Lower lobe of right lung (tissue), 2 donors: ENCODE measurements at places on chromosomes 7 and 10. TPM values are rescaled to one million over a fixed set of nuclear protein-coding genes. Genes with fewer than 3 reads are reported as not detected.

DNA sequence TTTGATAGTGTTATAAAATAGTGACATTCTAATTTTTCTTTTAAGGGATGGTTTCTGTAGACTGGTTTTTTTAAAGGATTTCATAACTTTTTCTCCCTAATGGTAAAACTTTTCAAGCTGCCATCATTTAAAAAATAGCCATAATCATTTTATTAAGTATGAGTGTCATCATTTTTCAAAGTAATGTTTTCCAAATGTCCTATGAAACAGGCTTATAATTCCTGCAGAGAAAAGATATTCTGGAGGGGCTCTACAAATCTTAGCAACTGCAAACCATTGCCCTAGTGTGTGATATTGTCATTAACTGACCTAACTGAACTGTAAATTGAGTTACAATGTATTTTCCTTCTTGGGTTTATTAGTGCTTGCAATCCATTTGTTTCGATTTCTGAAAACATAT, 226.0 kb downstream of the BBS9 start:
- no peak overlapping the region for H3K4me3 ChIP-seq
- H3K36me3 ChIP-seq: no peaks in the 10 kb centered on the region
- no peak overlapping the region for H3K27ac ChIP-seq

Gene CYP3A5
- 15.5 TPM for total RNA-seq

Gene GNGT1
- total RNA-seq: not detected

GRCh38 chr10:3239066-3239919, 66.7 kb upstream of the PITRM1 start:
- H3K36me3 ChIP-seq: no peaks in the 10 kb centered on the region
- H3K4me1 ChIP-seq: peaks cover 12% of the 10 kb centered on the region
- peak overlapping the region; percentile 6 for H3K4me3 ChIP-seq
- H3K27ac ChIP-seq: peak overlapping the region; percentile 11
- H3K27me3 ChIP-seq: no peaks in the 10 kb centered on the region
- peak; percentile 79 for DNase-seq

Gene SEMA3A
- total RNA-seq: 9.7 TPM

DNA sequence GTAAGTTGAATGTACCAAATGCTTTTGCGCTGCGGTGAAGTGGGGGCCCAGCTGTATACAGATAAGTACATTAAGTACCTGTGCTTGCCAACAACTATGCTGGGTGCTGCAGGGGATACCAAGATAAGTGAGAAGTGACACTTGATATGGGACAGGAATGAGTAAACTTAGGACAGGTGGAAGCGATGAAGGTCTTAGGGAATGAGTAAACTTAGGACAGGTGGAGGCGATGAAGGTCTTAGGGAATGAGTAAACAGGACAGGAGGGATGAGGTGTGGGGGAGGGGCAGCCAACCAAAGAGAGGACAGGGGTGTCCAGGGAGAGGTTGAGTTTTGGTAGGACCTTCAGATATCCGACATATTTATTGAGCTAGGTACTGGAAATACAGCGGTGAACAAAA, 1.4 kb downstream of the MDH2 start:
- peak overlapping the region; percentile 99 for H3K4me3 ChIP-seq
- peaks cover 14% of the 10 kb centered on the region for H3K4me1 ChIP-seq
- H3K36me3 ChIP-seq: peaks cover 14% of the 10 kb centered on the region
- DNase-seq: no peak
- no peaks in the 10 kb centered on the region for H3K27me3 ChIP-seq

GRCh38 chr7:28144266-28144665, 36.3 kb downstream of the JAZF1 start:
- H3K27me3 ChIP-seq: no peaks in the 10 kb centered on the region
- no peak for DNase-seq
- no peaks in the 10 kb centered on the region for H3K36me3 ChIP-seq
- no peak overlapping the region for H3K4me3 ChIP-seq
- H3K4me1 ChIP-seq: no peaks in the 10 kb centered on the region

- H3K4me1 ChIP-seq: no peaks in the 10 kb centered on the region
- H3K27me3 ChIP-seq: no peaks in the 10 kb centered on the region
- no peaks in the 10 kb centered on the region for H3K36me3 ChIP-seq
- no peak for DNase-seq
- H3K27ac ChIP-seq: no peak overlapping the region
- no peak overlapping the region for H3K4me3 ChIP-seq
These were observed 69.7 kb upstream of the ZNRF2 start for GRCh38 chr7:30214651-30215137.

Gene KMT2E
- 88.2 TPM for total RNA-seq

Gene SEC61G
- total RNA-seq: 79.5 TPM
